H1 (cell line): ENCODE measurements at places on chromosomes 3 and 15. TPM values are rescaled to one million over a fixed set of nuclear protein-coding genes. Genes with fewer than 3 reads are reported as not detected.

DNA sequence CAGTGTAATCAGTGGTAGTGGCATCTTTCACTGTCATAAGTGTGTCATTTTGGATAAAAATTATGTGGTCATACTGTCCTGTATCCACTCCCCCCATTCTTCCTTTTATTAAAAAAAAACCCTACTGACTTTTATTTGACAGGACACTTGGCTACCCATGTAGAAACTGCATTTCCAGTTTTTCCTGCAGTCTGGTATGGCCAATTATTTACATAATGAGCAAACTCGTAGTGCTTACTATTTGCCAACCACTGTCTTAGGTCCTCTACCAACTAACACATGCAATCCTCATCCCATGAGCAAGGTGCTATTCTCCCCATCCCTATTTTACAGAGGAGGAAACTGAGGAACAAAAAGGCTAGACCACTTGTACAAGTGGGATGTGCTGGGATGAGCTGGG, 129.1 kb downstream of the MECOM start:
- no peak for DNase-seq

- no peak for DNase-seq
Observed at GRCh38 chr15:56099311-56099710, 105.9 kb upstream of the NEDD4 start.

GRCh38 chr3:189655617-189656016, 24.4 kb downstream of the TP63 start:
- no peak for DNase-seq

DNA sequence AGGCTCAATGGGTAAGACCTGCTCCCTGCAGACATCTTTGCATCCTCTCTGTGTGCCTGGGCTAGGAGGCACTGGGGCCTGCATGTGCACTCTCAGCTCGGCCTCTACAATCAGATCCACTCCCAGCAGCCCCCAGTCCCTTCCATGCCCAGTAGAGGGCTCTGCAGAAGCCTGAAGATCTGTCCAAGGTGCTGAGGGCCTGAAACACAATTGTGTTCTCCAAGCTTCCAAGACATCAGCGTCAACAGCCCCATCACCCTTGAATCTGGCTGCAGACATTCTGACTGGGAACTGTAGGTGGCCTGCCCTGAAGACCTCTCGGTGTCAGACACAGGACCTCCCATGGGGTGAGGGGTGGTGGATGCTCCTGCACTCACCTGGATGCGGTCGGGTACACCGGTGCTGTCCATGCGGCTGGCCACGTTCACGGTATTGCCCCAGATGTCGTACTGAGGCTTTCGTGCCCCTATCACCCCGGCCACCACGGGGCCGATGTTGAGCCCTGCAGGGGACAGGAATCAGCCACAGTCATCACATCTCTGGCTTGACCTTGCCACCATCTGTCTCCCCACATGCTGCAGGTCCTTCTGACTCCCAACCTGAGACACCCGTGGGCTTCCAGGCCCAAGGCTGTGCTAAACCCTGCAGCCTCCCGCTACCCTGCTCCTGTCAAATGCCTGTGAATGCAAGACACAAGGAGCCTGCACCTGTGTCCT, 84.7 kb downstream of the SEC22A start:
- peak; percentile 84 for DNase-seq

TMCO5A gene
- not detected in 2 replicates for polyA plus RNA-seq

TRPM1 gene
- polyA plus RNA-seq: 0.05 and 0.16 TPM in 2 replicates

RBPMS2 gene
- 55.8 and 104 TPM in 2 replicates for polyA plus RNA-seq

TMEM45A gene
- polyA plus RNA-seq: 6.9 and 14.2 TPM in 2 replicates

PODXL2 gene
- 27.6 and 32.3 TPM in 2 replicates for polyA plus RNA-seq

ALDH1L1 gene
- 0.98 and 1.6 TPM in 2 replicates for polyA plus RNA-seq
